Mesenchymal stem cell (in vitro differentiated cells and primary cell): ENCODE measurements at places on chromosomes 2 and 18.
A peak's percentile ranks its signal among the peaks of the same experiment; 100 is the strongest.

- no peak for DNase-seq
Observed at GRCh38 chr2:10449838-10450691, 1.9 kb upstream of the ODC1 start.

GRCh38 chr2:6909431-6910385 is 7.5 kb upstream of the RNF144A start:
- DNase-seq: peak; percentile 24

DNA sequence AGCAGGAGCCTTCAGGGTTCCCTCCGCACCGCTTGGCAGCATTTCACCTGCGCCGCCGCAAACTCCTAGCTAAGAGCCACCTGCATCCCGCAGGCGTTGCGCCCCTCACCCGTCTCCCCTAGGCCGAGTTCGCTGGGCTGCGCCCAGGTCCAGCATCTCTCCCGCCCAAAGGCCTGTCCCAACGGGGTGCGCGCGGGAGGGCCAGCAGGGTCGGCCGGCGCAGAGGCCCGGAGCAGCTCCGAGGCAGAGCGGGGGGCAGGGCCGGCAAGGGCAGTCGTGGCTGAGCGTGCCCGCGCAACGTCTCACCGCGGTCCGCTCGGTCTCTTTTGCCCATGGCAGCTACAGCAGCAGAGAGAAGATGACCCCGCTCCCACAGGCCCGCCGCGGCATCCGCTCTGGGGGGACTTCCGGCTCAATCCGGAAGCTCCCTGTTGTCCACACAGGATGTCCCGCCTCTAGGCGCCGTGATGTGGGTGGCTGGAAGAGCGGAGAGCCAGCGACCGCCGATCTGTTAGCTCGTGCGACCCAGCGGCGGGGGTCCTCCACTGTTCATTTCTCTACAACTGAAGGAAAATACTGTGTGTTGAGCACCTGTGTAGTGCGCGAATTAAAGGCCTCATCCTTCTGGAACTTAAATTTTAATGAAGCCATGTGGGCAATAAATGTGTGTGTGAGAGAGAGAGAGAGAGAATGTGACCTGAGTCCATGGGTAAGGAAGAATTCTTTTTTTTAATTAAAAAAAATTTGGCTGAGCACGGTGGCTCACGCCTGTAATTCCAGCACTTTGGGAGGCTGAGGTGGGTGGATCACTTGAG is at the start of gene ERCC3:
Gene ERCC3, minus strand, starts transcription at position 397 of the 815 bp plus-strand sequence. Its CDS starts 63 bp downstream, at position 334.
- DNase-seq: peak; percentile 88

GRCh38 chr2:238255636-238256035 is 15.8 kb upstream of the HES6 start:
- DNase-seq: no peak

- peak; percentile 74 for DNase-seq
Observed at GRCh38 chr18:24878289-24878688, 417.9 kb downstream of the HRH4 start.

- no peak for DNase-seq
Observed at GRCh38 chr18:13294309-13294708, 75.7 kb downstream of the LDLRAD4 start.
